ENCODE measurements at places on chromosomes 6 and 20.
A peak's percentile ranks its signal among the peaks of the same experiment; 100 is the strongest.

GRCh38 chr6:164104432-164104831, 689.9 kb downstream of the QKI start:
- no peak for DNase-seq

- peak; percentile 45 for DNase-seq
Measured at GRCh38 chr6:5174244-5174643, 86.5 kb downstream of the LYRM4 start.

GRCh38 chr6:168179133-168179532, 100.1 kb upstream of the FRMD1 start:
- no peak for DNase-seq

DNA sequence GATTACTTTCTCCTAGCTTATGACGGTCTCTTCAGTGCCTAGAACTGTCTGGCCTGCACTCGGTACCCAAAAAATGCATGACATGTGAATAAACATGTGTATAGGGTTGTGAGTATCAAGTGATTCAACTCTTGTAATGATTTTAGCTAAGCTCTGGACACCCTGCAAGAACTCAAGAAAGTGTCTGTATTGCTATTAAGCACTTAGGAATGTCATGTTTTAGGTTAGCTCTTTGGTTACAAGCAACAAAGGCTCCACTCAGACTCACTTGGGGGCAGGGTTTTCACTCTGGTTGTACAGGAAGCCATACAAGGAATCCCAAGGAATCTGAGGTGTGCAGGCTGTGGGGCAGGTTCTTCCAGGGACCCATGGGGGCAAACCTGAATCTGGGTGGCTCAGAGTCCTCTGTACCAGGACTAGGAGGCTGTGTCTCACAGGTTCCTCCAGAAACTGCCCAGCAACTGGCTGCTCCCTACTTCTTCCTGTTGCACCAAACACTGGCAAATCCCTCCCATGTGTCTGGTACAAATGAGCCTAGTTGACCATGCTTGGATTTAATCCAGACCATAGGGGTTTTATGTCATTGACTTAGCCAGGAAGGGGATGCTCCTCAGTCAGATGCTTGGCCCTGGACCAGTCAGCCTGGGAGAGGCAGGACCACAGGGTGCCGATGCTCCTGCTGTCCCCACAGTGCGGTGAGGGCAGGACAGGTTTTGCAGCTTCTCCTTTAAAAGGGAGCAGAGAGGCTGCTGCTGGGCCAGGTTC, 77.9 kb upstream of the CDH4 start:
- DNase-seq = no peak

DNA sequence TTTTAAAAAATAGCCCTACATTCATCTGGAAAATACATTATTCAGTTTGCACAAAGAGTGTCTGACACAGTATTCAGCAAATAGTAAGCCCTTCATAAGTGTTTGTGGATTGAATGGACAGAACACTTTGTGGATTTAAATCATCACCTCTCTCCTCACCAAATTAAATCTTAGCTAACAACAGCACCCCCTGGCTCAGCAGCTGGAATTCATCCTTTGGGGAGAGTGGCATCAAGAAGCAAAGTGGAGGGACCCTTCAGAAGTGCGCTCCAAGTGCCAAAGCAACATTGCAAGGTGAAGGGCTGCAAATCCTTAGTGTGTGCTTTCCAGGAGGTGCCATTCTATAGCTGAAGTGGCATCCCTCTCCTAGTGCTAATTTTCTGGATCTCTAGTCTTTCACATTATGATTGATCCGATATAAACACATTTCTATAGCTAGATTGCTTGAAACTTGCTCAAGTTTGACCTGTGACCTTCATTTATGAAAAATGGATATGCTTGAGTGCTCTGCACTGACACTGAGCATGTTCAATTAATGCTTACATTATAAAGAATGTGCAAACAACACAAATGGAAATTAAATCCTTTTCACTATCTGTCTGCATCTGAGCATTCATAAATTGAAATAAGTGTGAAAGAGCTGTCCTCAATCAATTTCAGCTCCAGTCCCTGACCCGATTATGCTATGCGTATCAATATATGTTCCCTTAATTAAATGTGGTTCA, 891.7 kb downstream of the C6orf118 start:
- DNase-seq = no peak

DNA sequence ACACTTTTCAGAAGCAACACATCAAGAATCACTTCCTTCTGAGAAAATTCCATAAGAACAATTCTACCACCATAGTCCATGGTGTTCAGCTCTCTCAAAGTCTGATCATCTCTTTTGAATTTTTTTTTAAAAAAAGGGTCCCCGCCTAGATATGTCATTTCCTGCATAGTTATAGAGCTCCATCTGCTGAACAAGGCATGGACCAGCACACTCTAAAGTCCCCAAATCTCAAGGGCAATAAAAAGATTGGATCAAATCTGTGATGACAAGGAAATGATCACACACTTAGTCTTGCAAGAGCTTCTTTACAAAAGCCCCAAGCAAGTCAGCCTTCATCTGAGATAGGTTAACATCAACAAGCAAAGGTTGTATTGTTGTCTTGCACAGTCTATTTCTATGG, 100.7 kb upstream of the STMND1 start:
- no peak for DNase-seq

DNA sequence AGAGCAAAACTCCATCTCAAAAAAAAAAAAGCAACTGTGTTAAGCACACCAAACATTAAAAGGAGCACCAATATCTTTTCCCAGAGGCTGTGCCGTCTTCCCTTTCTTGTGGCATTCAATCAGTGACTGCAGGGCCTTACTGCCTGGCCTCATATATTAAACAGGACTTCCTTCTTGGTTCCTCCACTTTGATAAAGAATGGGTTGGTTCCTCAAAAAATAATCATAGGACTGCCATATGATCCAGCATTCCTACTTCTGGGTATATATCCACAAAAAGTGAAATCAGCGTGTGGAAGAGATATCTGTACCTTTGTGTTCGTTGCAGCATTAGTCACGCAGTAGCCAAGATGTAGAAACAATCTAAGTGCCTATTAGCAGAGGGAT, 40.3 kb upstream of the GFOD1 start:
- no peak for DNase-seq

- no peak for DNase-seq
Measured at GRCh38 chr6:93182938-93183479, 236.3 kb downstream of the EPHA7 start.

- no peak for DNase-seq
Measured at GRCh38 chr20:6993511-6993910, 226.0 kb downstream of the BMP2 start.

DNA sequence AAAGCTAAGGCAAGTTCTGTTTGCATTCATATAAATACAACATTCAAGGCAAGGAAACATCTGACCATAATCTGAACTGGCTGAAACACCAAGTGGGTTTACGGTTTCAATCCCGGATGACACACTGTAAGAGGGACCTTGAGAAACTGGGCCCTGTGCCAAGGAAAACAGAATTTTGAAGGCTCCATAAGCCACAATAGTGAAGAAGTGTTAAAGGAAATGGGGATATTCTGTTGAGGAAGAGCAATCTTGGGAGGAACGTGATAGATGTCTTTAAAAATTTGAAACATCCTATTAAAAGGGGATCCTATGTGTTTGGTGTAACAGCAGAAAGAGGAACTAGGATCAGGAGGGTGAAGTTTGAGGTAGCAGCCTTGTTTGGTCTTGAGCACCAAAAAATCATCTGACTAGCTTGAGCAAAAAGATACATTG, 82.4 kb upstream of the TAB2 start:
- DNase-seq = no peak

DNA sequence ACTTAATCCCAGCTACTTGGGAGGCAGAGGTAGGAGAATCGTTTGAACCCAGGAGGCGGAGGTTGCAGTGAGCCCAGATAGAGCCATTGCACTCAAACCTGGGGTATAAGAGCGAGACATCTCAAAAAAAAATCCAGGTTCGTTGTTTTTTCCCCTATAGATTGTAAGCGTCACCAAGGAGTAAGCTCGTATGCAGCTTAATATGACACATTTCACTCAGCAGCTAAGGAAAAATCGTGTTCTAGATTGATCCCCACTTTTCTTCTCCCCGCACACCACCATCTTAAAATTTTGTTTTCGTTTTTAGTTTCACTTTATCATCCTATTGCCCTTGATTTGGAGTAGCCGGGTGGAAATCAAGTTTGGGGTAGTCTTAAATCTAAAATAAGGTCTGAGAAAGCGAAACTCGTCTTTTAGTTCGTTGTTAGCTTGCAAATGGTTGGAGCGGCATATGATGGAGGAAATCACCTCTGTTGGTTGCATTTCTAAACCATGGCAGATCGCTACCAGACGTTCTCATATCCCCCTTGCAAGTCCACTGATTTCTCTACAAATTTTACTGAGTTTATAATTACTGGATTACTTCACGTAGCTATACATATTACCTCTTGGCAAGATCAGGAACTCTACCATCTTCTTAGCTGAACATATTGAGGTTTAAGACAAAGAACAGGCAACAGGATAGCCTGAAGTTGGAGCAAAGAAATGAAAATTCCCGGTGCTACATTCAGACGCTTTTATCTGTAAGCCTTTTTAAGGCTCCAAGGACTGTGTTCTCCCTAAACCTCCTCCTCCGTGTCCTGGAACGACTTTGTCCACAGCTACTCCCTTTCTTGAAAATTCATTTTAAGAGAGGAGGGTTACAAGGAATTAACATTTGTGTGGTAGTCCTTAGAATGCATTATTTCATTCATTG, 91.1 kb upstream of the BTN3A2 start:
- DNase-seq = no peak

DNA sequence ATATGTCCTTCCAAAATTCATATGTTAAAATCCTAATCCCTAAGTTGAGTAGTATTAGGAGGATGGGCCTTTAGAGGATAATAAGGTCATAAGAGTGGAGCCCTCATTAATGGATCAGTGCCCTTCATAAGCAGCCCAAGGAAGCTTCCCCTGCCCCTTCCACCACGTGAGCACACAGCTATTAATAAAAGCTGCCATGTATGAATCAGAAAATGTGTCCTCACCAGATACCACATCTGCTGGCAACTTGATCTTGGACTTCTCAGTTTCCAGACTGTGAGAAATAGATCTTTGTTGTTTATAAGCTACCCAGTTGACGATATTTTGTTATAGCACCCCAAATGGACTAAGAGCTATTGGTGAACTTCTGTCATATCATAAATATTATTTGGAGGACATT, 207.7 kb upstream of the HDDC2 start:
- no peak for DNase-seq

GRCh38 chr20:37540001-37540400, 12.3 kb upstream of the BLCAP start:
- no peak for DNase-seq

GRCh38 chr6:24613361-24614042, 32.5 kb downstream of the KIAA0319 start:
- no peak for DNase-seq

DNA sequence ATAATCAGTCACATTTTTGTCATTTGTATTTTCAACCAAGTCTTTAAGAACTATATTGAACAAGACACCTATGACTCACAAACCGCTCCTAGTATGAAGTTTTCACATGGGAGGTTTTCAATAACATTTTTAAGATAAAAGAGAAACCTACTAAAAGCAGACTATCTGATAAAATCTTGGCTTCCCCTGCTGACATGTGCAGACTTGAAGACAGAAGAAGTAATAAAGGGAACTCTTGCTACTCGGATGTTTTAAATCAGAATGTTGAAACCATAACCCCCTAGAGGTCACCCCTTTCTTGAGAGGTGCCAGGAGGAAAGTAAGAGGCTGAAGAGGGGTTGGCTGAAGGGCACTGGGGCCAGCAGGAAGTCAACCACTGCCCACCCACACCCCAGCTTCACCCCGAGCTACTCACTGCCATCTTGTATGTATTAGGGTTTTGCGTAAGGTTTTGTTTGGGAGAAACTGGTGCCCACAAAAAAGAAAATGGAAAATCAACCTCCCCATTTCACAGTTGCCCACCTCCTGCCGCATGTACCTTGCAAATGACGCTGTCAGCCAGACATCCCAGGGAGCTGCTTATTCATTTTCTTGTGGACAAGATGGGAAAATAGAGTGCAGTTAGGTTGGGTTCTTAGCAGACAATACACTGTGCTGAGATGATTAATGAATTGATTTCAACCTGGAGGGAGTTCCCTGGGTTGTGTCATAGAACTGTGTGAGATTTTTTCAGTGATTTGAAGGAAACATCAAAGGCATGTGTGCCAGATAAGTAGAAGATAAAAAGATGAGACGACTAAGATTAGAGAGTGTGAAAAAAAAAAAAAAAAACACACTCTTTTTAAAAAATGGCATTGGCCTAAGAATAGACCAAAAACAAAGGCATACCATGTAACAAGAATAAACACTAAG, 83.2 kb upstream of the TAB2 start:
- peak; percentile 47 for DNase-seq

- DNase-seq = no peak
Measured at GRCh38 chr20:23131766-23132165, 45.6 kb upstream of the CD93 start.

DNA sequence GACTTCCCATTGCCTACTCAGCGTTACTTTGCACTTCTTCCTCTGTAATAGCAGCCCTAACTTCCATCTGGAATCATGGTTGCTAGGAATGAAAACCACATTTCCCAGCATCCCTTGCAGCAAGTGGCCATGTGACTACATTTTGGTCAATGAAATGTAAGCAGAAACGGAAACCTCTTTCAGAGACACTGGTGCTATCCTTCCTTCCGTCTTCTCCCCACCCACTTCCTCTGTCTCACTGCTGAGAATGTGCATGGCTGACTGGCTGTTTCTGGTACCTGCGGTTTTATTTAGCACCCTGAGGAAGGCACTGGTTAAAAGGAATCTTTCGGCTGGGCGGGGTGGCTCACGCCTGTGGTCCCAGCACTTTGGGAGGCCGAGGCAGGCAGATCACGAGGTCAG, 107.4 kb downstream of the SCML4 start:
- peak; percentile 77 for DNase-seq

DNA sequence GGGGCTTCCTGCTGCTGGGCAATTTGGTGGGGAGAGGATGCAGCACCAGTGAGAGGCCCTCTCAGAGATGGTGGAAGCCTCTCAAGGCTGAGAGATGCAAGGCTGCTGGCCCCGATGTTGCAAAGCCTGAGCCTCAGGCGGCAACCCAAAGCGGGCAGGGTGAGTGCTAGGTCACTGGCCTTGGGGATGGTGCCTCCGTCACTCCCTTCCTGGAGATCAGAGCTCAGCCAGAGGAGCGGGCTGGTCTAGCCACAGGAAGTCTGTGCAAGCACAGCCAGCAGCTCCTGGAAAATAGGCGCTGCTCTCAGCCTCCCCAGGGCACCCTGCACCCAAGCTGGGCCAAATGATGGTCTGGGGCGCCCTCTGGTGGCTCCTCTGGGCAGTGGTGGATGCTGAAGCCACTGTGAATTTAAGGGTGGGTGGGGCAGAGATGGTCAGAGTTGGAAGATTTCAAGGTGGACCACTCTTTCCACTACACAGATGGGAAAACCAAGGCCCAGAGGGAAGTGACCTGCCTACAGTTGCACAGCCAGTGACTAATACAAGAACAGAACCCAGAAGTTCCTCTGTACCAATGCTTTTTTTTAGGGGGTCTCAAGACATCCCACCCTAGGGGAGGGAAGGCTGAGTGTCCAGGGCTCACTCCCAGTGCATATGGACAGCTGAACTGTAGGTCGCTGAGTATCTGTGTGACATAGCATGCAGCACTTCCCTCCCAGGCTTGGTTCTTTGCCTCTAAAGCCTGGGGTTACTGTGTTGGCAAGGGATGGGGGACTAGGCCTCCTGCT, 20.8 kb downstream of the C20orf203 start:
- DNase-seq = peak; percentile 90

Measured in stimulated activated CD4-positive, alpha-beta T cell treated with anti-CD3 and anti-CD28 coated beads, Interleukin-2, amount 100 ng/mL, for 24 hours (primary cell).